ENCODE measurements at places on chromosomes 3 and 15.

DNA sequence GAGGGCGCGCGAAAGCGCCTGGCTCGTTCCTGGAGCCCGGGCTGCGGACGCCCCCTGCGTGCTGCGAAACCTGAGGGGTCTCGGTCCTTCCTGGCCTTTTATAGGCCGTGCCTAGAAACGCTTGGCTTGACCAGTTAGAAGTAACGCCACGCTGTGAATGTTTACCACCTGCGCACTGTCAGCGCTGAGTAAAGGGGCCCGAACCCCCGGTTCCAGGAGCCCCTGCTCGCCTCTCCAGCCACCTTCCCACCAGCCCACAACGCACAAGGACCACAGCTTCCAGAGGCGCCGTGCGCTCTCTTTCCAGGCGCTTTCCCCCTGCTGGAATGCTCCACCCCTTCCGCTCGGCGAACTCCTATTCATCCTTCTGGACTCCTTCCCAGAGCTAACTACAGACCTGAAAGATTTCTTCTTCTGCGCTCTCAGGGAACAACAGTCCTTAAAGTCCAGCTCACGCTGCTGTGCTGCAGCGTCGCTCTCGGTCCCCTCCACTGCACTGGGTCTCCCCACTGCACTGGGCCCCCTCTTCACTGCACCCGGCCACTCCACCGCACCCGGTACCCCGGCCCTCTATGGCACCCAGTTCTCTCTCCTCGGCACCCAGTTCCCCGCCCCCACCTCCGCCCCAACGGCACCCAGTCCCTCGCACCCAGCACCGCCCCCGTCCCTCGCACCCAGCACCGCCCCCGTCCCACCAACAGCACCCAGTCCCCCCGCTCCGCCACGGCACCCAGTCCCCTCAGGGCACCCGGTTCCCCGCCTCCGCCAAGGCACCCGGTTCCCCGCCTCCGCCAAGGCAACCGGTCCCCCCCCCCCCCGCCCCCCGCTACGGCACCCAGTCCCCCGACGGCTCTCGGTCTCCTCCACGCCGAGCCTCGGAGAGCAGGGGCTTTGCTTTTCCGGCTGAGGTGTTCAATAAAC, 69.8 kb downstream of the SQOR start:
- no peaks in the 10 kb centered on the region for H3K36me3 ChIP-seq
- peaks cover 13% of the 10 kb centered on the region for H3K4me1 ChIP-seq
- DNase-seq, result peak; percentile 20
- peaks cover 9% of the 10 kb centered on the region for H3K27me3 ChIP-seq
- H3K4me3 ChIP-seq, result peak overlapping the region; percentile 80

DNA sequence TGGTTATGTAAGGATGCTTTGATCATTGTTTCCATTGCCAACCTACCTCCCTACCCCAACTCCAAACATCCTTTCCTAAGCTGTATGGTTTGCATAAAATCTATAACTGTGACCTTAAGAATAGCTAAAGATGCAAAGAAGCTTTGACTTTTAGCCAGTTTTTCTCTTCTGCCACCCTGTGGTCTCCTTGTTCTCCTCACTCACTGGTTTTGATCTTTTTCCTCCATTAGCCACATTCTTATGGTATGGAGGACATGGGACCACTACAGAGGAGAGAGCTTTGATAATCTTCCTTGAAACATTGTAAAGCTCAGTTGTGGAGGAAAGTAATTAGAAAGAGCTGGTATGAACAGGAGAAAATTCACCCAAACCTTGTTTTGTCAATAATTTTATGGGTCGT, 115.9 kb downstream of the NEK11 start:
- no peak for DNase-seq
- H3K27ac ChIP-seq, result no peak overlapping the region
- no peaks in the 10 kb centered on the region for H3K4me1 ChIP-seq

DNA sequence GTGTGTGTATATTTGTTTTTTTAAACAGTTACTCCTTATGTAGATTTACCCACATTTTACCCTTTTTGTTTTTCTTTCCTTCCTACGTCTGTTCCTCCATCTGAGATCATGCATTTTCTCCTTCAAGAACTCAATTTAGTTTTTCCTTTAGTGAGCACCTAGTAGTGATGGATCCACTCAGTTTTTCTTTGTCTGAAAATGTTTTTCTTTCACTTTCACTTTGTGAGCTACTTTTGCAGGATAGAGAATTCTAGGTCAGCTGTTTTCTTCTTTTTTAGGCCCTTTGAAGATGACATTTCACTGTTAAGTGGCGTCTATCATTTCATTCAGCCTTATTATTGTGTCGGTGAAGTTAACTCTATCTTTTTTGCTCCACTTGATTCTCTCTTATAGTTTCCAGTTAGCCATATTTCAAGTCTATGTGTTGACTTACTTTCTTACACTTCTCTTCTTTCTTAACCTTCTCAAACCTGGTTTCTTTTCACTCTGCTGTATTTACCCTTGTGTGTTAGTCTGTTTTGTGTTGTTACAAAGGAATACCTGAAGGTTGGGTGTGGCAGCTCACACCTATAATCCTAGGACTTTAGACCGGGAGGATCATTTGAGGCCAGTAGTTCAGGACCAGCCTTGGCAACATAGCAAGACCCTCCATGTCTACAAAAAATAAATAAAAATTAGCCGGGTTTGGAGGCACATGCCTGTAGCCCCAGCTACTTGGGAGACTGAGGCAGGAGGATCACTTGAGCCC, 55.8 kb downstream of the PRKCI start:
- peaks cover 38% of the 10 kb centered on the region for H3K36me3 ChIP-seq
- no peak for DNase-seq
- no peaks in the 10 kb centered on the region for H3K27me3 ChIP-seq

GRCh38 chr3:151074256-151074655, 11.2 kb upstream of the MED12L start:
- H3K27ac ChIP-seq, result no peak overlapping the region
- H3K36me3 ChIP-seq, result no peaks in the 10 kb centered on the region
- H3K4me1 ChIP-seq, result no peaks in the 10 kb centered on the region
- H3K4me3 ChIP-seq, result no peak overlapping the region
- no peak for DNase-seq

DNA sequence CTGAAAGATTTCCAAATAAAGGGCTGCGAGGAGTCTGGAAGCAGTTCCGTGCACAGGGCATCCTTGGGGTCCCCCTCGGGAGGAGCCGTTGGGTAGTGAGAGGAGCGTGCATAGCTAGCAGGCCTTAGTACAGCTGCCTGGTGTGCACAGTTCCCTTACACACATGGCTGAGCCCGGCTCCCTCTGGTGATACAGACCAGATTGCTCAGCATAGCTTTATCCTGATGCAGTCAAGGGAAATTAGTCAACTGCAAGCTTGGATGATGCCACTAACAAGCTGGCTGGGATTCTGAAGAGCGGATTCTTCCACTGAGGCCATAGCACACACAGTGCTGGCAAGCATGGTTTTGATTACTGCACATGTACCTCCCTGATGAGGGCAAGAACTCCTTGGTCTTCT, 349.4 kb downstream of the LRTM1 start:
- no peak for DNase-seq
- H3K27me3 ChIP-seq, result no peaks in the 10 kb centered on the region

- H3K27ac ChIP-seq, result no peak overlapping the region
- no peaks in the 10 kb centered on the region for H3K4me1 ChIP-seq
- peaks cover 35% of the 10 kb centered on the region for H3K27me3 ChIP-seq
- no peak overlapping the region for H3K4me3 ChIP-seq
These were observed 15.3 kb upstream of the TBC1D21 start for GRCh38 chr15:73858062-73858461.

Data from activated CD4-positive, alpha-beta memory T cell treated with anti-CD3 and anti-CD28 coated beads, Interleukin-2, amount 10 ng/mL, durations not matched to agents 7 days and 5 days (primary cell).